Activated CD4-positive, alpha-beta T cell treated with anti-CD3 and anti-CD28 coated beads for 36 hours (primary cell): ENCODE measurements at places on chromosomes 11 and 22.

DNA sequence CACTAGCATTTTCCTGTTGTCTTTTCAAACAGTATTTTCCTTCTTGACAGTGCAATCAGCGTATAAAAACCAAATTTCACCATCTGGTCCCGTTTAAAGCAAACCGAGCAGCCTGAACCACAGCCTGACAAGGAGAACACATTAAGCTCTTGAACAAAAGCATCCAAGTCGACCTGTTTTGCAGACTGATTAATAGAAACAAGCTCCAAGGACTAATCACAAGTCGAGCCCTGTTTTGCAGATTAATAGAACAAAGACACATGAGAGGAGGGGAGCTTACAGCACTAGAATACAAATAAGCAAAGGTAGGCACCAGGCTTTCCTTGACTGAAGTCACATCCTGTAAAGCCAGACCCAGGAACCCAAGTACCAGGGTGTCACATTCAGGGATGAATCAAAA is 104.8 kb downstream of the MPPED2 start:
- no peak for DNase-seq

GRCh38 chr22:45928726-45929368 is 48.1 kb downstream of the WNT7B start:
- no peak for DNase-seq

DNA sequence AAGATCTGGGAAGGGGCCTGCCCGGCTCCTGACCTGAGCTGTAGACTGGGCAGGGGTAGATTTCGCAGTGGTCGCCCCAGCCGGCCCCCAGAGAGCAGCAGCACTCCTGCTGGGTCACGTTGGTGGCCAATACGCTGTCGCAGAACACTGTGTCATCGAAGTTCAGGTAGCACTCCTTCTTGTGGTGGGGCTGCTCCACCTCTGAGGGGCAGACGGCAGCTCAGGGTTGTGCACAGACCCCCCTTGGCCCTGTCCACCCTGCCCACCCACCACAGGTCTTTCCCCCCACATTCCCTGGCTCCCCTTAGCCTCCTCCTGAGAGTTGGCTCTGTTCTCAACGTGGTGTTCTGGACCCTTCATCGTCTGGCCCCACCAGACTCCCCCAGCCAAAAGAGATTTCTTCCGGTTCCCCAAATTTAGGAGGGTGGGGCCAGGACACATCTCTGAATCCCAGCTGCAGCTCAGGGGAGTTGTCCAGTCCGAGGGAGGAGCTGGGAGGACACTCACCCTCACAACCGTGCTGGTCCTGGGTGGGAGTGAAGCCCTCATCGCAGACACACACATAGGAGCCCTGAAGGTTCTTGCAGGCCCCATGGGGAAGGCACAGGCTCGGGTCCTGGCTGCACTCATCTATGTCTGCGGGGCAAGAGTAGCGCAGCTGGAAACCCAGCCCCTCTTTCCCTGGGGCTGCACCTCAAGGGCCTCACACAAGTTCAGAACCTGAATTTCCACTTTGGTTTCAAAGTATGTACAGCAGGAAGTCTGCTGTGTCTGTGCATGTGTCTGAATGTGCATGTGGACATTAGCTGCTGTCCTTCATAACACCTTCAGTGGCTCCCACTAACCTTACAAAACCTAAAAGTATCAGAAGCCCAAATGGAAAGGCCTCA is 16.5 kb downstream of the SCYL1 start:
- DNase-seq: no peak

DNA sequence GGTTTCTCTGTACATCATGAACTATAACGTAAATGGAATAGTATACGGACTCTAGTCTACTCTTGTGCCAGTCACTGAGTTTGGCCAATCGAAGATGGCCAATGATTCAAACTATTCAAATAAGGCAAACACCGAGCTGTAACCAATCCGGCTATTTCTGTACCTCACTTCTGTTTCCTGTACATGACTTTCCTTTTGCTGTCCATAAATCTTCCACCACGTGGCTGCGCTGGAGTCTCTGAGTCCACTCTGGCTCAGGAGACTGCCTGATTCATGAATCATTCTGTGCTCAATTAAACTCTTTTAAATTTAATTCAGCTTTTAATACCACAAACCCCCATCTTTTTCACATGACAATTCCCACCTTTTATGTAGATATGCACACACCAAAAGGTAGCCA is 1.5 kb upstream of the JAML start:
- DNase-seq: peak; percentile 41

- no peak for DNase-seq
Observed at GRCh38 chr11:3139481-3140290, 25.4 kb downstream of the OSBPL5 start.

DNA sequence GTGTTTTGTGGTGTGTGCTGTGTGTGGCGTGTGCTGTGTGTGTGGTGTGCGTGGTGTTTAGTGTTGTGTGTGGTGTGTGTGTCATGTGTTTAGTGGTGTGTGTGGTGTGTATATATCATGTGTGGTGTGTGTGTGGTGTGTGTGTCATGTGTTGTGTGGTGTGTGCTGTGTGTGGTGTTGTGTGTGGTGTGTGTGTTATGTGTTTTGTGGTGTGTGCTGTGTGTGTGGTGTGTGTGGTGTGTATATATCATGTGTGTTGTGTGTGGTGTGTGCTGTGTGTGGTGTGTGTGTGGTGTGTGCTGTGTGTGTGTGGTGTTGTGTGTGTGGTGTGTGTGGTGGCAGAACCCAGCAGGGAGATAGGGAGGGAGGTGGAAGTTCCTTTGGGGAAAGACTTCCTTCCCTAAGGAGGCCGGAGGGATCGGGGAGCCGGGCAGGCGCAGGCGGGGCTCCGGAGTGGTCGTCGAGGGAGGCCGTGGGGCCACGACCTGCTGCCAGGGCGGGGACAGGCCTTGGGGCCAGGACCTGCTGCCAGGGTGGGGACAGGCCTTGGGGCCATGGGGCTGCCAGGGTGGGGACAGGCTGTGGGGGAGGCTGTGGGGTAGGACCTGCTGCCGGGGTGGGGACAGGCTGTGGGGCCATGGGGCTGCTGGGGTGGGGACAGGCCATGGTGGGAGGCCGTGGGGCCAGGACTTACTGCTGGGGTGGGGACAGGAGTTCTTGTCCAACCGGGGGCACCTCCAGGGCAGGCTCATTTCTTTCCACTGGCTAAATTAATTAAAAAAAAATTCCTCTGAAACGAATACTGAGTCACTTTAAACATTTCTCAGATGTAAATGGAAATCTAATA is 15.2 kb downstream of the PIM3 start:
- peak; percentile 82 for DNase-seq

DNA sequence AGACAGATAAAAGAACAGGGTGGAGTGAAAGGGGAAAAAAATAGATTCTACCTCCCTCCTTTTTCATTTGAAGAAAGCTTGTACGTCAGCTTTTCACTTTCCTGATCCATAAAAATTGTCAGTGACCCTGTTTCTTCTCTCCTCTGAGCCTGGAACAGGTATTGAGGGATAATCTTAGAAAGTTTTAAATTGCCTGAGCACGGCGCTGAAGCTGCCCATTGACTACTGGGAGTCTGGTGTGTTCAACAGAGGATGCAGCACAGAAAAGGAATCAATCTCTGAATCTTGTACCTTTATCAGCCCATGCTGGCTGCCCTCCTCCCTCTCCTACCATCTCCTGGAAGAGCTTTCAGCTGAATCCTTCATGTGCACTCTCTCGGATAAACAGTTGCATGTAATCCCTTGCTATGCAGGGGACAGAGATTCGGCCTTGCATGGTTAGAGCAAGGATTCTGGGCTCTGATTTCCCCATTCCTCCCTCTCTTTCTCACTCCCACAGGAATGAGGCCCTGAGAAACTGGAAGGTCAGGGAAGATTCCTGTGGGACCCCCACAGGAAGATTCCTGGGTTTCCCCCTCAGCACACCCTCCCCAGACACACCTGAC is 162.4 kb upstream of the SYN3 start:
- DNase-seq: no peak

GRCh38 chr11:118911113-118911879 is 14.4 kb downstream of the BCL9L start:
- DNase-seq: peak; percentile 50

DNA sequence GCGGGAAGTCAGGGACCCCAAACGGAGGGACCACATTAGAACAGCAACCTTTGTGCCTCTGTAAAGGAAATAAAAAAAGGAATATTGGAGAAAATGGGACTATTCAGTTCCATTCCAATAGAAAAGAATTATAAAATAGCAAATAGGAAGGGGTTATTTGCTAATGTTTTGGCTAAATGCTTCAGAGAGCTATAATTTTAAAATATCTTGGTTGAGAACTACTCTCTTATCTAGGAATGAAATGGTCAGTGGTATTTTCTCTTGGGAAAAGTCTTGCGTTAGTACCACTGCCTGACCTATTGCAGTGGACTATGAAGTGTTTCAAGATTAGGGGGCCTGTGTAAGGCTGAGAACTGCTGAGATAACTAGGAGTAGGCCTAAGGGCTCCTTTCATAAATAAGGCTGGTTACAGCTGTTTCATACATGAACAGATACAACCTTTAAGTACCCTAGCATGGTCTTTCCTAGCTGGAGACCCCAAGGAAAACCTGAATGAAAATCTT is 6.9 kb upstream of the WEE1 start:
- DNase-seq: no peak

- DNase-seq: no peak
Observed at GRCh38 chr11:134447696-134448095, 35.7 kb upstream of the B3GAT1 start.

GRCh38 chr11:101254037-101254436 is 124.4 kb upstream of the PGR start:
- no peak for DNase-seq

DNA sequence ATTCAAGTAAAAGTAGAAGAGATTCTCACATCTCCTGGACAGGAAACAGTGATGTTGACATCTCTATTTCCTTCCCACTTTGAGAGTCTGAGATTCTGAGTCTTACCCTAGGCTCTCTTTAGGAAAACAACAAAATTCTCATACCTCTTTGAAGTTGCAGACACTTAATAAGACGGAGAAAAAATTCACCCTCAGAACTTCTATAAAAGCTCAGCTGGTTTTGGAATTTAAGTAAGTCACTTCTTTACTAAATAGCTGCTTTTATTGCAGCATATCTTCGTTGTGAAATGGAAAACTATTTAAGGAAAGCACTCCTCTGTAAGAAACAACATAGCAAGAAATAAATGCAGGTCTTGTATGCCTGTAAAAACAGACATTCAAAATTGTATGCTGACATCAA is 79.1 kb downstream of the MSANTD4 start:
- DNase-seq: no peak

- DNase-seq: no peak
Observed at GRCh38 chr22:36433318-36434231, 45.8 kb upstream of the MYH9 start.

- DNase-seq: no peak
Observed at GRCh38 chr11:117589063-117589462, 208.0 kb downstream of the DSCAML1 start.

GRCh38 chr11:69106031-69106811 is 49.5 kb upstream of the SMIM38 start:
- no peak for DNase-seq

DNA sequence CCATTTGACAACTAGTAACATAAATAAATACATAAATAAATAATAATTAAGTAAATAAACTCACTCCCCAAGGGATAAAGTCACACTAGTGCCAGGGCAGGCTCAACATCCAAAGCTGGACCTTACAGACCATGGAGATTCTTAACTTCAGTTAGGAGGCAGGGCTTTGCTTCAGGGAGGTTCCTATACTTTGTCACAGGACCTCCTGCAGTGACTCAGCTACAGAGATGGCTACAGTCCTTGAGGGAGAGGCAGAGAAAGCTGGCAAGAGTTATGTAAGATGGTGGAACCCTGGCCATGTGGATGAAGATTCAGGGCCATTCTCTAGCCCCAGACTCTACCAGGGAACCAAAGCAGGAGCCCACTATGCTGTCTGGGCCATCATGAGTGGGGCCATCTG is 74.1 kb upstream of the CADM1 start:
- DNase-seq: no peak

GRCh38 chr11:49533204-49533603 is 324.8 kb upstream of the FOLH1 start:
- no peak for DNase-seq

DNA sequence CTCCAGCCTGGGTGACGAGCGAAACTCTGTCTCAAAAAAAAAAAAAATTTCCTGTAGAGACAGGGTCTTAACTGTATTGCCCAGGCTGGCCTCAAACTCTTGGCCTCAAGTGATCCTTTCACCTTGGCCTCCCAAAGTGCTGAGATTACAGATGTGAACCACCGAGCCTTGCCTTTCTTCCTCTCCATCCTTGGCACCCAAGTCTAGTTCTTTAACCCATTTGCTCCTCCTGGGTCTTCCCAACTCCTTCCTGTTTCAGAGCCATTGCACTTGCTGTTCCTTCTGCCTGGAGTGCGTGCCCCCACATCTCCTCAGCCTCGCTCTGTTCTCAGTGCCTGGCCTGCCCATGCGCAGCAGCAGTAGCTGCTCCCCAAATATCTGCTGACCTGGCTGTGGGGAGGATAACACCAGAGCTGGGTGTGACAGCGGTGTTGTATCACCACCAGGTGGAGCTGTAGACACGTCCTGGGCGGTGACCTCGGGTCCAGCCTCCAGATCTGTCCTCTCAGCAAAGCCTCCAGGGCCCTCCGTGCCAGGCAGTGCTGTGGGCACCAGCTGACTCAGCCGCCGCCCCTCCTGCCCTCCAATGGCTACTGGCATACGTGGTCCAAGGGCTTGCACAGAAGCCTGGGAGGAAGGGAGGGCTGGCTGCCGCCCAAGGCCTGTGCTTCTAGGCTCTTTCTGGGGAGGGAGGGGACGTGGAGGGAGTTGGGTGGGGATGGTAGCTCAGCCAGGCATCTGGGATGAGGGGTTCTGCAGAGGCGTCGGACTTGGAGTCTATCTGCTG is 22.0 kb downstream of the TEF start:
- DNase-seq: peak; percentile 93

GRCh38 chr11:8080674-8081590 is at the start of gene TUB:
TSS of gene TUB (plus strand) at chr11:8081211. CDS start at chr11:8081511, 300 bp downstream.
- peak; percentile 28 for DNase-seq

- DNase-seq: no peak
Observed at GRCh38 chr22:29670626-29671025, 49.2 kb upstream of the CABP7 start.

DNA sequence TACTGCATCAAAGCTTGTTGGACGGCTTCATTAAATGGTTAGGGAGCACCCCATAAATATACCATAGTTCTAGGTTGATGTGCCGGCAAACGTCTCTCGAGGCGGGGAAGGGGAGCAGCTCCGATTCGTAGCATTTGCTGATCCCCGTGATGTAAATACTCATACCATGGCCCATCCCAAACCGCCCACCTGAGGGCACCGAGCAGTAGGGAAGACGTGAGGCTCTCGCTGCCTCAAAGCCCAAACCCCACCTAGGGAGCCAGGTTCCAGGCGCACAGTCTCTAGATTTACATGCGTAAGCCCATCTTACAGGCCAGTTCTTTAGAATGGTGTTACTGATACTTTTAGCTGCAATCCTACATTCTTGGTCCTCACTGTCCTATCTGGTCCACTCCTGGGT is 124.0 kb downstream of the FEZ1 start:
- no peak for DNase-seq

DNA sequence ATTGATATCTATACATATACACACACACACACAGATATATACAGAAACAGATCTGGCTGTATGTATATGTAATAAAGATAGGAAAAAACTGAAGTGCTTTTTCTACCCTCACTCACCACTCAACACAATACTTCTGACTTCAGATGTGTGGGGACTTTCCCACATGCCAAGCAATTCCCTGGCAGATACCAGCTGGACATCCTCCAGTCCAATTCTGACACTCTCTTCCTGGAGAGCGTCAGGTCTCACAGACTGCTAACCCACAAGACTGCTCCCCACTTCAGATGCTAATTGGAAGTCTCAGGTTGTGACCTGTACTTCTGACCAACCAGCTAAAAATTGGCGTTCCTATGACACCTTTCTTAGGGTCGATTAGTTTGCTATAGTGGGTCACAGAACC is 140.6 kb downstream of the ATG16L2 start:
- no peak for DNase-seq

GRCh38 chr11:119149018-119149785 is at the start of gene ABCG4:
TSS of gene ABCG4 (plus strand) at chr11:119149052. CDS start at chr11:119149966, 914 bp downstream.
- DNase-seq: peak; percentile 45
